ENCODE measurements at places on chromosomes 2 and 18.

- no peak for DNase-seq
Measured at GRCh38 chr2:201074996-201075395, 3.2 kb downstream of the NDUFB3 start.

GRCh38 chr2:25467743-25468142 is 126.0 kb upstream of the DNMT3A start:
- DNase-seq, result no peak

- DNase-seq, result no peak
Measured at GRCh38 chr2:11873356-11874154, 127.1 kb downstream of the LPIN1 start.

DNA sequence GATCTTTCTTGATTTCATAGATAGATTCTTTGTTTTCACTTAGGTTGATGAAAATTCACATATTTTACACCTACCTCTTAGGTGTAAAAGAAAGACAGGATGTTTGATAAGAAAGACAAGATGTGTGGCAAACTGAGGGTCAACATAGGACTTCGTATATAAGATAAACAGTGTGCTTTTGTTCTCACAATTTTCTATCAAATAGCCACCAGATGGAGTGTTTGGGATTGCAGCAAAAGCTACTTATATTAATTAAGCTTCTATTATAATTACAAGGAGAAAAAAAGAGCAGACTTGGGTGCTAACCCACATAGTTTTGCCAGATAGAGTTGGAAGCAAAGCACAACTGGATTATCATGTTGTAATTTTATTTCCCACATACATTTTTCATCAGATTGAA is 232.9 kb downstream of the CDH7 start:
- DNase-seq, result no peak

GRCh38 chr2:11329776-11330175 is 14.7 kb downstream of the ROCK2 start:
- no peak for DNase-seq

GRCh38 chr2:125418483-125418882 is 1237.5 kb upstream of the GYPC start:
- no peak for DNase-seq

GRCh38 chr2:44016282-44016681 is 20.5 kb upstream of the LRPPRC start:
- peak; percentile 71 for DNase-seq

DNA sequence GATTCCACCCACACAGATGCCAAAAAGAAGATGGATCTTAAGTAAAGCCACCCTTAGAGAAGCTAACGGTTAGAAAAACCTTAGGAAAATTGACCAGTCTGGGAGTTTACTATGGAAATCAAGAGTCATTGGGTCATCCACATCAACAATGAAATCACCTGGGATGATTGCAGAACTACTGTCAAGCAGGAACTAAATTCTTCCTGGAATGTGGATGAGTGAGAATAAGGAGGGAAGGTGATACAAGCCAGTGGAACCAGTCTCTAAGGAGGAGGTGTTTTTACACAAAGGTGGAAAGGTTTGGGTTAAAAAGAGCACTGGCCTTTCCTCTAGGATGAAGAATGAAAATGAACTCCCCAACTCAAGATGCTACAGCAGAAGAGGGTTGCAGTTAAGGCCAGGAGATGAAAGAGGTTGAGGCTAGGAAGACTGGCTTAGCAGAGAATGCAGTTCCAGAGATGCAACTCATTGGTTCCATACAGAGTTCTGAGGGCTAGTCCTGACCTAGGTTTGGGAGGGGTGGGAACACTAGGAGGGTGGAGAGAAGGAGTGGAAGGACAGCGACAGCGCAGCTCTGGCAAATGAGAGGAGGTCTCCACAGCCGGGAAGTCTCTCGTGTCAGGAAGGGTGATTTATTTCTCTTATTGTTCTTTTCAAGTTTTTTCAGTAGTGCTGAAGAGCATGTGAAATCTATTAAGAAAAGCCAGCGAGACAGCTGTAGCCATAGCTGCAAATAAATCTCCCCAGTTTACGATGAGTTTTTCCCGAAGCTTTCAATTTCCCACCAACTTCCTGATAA is 27.7 kb upstream of the KDM3A start:
- DNase-seq, result no peak

DNA sequence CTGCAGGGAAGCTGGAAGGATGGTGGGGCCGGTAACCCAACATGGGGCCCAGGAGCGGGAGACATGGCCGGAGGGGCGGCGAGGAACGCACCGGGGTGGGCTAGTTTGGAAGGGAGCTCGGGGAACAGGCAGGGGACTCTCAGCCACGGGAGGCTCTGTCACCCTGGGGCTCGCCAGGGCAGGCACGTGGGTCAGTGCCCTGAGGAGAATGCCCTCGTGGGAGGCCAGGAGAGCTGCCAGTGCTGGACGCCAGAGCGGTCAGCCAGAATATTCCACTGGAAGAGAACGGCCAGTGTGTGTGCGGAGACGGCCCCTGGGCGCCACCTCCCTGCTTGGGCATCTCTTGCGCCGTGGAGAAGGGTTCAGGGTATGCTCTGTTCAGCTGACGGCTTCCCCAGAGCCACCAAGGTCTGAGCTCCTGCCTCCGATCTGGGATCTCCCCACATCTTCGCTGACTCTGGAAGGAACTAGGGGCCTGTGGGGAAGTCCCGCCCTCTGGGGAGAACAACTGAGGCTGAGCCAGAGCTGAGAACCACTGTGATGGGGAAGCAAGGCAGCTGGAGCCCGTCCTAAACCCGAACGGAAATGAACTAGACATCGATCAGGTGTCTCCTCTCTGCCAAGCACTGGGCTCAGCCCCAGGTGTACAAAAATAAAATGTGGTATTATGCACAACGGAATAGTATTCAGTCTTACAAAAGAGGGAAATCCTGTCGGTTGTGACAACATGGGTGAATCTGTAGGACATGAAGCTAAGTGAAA is 49.3 kb downstream of the TNP1 start:
- peak; percentile 37 for DNase-seq

- no peak for DNase-seq
Measured at GRCh38 chr2:145635706-145636427, 1115.9 kb upstream of the ZEB2 start.

GRCh38 chr2:170243898-170244297 is 66.0 kb downstream of the MYO3B start:
- no peak for DNase-seq

DNA sequence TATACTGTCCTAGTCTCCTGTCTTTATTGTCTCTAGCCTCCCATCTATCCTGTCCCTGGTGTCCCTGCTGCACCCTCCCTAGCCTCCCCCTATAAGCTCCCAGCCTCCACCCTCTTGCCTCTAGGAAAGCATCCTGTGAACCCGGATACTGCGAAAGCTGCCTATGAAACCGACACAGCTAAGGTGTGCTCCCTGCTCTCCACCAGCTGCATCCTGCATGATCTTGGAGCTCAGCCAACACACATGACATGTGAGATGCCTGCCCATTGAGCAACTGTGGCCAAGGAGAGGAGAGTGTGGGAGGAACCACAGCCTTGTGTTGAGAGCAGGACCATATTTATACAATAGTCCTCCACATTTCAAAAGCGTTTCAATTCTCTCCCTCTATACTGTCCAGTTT is 187.1 kb downstream of the ZBTB7C start:
- DNase-seq, result peak; percentile 97

DNA sequence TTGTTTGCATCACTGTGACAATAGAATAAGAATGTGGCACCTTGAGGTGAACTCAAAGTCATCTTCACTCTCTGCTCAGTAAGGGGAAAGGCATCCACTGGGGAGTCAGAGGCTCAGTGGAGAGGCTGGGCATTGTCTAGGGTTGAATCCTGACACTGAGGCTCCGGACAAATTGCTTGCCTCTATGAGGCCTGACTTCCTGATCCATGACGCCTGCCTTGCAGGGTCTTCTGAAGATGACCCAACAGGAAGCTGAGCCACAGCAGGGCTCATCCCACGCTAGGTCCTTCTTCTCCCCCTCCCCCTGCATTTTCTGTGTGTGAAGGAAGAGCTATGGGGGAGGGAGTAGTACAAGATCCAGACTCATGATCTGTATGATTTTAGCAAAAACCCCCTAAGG is 265.1 kb downstream of the SH3BP4 start:
- no peak for DNase-seq

DNA sequence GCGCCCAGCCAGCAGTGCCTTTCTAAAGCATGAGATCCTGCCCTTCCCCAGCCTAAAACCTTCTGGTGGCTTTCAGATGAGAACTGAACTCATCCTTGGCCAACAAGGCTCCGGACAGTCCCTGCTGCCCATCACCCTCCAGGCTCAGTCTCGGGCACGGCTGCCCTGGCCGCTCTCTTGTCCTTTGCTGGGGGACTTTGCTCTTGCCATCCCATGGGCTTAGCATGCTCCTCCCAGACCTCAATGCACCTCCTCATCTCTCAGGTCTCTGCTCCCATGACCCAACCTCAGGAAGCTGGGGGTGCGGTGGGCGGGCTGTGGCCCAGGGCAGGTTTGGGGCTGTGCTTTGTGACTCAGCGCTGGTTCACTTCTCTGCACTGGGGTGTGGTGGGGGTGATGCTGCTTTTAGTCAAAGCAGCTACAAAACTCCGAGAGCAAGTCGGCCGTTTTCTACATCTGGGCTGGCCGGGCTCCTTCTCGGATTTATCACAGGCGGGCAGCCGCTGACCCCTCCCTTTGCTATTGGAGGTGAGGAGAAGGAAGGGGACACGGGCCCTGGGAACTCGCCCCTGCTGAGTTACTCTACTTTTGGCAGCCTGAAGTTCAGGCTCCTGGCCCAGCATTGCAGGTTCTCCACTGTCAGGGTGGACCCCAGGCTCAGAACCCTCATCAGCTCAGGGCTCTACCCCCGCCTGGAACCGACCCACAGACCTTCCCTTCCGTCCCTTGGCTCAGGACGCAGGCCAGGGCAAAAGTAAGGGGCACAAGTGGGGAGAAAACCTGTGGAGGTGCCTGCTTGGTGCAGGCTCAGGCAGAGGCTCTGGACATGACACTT is 90.6 kb upstream of the TAF1B start:
- DNase-seq, result no peak

GRCh38 chr2:127901339-127902056 is 15.7 kb upstream of the AMMECR1L start:
- DNase-seq, result no peak

DNA sequence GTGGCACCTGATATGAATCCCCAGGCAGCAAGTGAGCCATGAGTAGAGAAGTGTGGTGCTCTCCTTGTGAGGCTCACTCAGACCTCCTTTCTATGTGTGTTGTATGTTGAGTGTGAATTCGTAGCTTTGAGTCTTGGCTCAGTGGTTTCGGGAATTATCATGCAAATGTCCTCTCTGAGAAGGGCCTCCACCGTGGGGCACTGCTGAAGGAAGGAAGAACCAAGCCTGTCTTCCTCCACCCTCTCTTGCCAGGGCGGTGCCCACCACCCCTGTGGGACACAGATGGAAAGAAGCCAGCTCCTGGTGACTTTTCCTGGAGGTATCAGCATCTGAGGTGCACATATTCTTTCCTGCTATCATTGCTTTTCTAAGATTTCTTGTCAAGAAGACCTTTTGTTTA is 156.1 kb downstream of the MYT1L start:
- no peak for DNase-seq

DNA sequence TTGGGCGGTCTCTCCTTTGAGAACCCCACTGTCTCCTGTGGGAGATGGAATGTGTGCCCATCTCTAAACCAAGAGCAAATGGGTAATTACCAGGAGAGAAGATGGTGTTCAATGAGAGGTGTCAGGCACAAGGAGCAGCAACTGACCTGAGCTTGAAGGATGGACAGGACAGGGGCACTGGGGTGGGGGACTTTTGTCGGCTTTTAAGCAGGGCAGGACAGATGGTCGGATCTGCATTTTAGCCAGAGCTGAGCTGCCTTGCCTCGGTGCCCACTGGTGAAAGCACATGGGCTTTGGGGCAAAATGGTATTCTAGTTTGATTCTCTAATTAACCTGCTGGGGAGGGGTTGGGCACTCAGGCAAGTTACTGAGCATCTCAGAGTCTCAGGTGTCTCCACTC is 98.0 kb downstream of the INHBB start:
- no peak for DNase-seq

GRCh38 chr2:105072039-105072438 is 34.2 kb downstream of the MRPS9 start:
- no peak for DNase-seq

- DNase-seq, result no peak
Measured at GRCh38 chr2:170291474-170291873, 113.5 kb downstream of the MYO3B start.

DNA sequence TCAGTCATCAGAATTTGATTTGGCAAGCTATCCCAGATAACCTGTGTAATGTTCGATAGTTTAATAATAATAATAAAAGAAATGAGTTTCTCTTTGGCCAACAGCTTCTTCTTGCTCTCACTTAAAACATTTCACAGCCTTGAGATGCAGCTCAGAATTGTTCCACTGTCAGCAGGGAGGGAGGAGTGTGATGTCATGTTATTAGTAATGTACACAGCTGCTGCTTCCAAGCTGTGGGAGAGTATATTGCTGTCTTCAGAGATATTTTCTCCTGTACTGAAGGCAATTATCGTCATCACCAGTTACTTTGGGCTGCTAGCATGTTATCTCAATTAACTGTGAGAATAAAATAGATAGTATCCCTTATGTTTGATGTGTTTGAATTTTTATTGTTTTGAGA is 146.9 kb upstream of the MAP3K20 start:
- no peak for DNase-seq

DNA sequence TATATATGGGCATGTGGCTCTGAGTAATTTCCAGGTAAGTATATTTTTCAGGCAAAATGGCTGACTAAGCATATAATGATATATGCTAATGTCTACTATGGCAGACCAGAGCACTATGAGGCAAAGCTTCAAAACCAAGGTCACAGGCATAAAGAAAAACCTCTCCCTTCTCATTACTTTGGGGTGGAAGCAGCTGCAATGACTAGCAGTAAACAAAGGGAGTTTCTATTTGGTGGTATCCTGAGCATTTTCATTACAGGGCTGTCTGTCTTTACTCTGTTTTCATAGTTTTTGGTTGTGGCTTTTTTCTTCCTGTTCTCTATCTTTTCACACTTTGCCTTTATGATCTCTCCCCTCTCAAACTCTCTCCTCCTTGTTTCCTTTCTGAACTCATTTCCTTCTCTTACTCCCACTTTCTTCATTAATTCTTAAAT is 15.6 kb downstream of the PDE6D start:
- peak; percentile 51 for DNase-seq

GRCh38 chr2:176813621-176814049 is 399.0 kb upstream of the HNRNPA3 start:
- no peak for DNase-seq

DNA sequence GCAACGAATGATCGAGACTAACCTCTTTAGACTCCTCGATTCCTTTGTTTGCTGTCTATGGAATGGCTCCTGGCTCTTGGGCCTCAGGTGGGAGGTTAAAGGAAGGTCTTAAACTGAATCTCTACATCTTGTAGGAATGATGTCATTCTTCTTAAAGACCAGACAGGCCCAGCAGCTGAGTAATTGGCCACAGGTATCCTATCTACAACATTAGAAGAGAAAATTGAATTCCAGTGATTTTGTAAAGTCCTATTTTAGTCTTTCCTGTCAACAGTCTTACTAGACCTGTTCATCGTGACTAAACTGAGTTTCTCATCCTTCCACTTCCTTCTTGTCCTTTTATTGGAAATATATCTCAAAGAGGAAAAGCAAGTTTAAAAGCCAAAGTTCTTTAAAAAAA is 274.8 kb downstream of the ALPK2 start:
- no peak for DNase-seq

DNA sequence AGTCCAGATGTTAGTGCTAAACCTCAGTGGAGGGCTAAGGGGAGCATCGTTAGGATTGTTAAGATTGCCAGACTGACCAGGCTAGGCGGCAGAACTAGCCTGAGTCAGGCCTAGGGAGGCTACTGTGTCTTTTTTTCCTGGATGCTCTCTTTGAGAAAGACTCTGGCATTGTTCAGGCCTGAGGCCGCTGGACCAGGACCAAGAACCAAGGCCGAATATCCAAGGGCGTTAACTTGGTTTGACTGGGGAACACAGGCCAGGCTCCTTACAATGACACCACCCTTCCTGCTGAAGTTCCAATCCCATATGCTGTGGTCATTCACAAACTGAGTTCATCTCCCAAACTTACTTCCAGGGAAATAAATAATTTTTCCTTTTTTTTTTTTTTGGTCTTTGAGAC is 10.6 kb downstream of the HTRA2 start:
- DNase-seq, result no peak
